ENCODE measurements at places on chromosomes 2 and 18. TPM values are rescaled to one million over a fixed set of nuclear protein-coding genes. Genes with fewer than 3 reads are reported as not detected.

CD207 gene
- not detected for total RNA-seq

PARD3B gene
- total RNA-seq = 34.1 TPM

TRAPPC12 gene
- total RNA-seq = 238 TPM

CIAO1 gene
- 220 TPM for total RNA-seq

PRKAG3 gene
- total RNA-seq = not detected

SH2D6 gene
- 11.4 TPM for total RNA-seq

DNA sequence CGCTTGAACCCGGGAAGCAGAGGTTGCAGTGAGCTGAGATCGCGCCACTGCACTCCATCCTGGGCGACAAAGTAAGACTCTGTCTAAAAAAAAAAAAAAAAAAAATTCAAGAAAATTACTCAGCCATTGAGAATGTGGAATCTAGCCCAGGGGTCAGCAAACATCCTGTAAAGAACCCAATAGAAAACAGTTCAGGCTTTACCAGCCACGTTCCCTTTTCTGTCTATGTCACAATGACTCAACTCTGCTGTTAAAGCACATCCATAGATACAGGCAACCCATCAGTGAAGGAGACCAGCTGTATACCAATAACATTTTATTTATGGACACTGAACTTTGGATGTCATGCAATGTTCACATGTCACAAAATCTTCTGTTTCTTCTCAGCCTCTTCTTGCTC, 435.6 kb upstream of the GYPC start:
- DNase-seq = no peak
- no peak overlapping the region for H3K4me3 ChIP-seq
- no peaks in the 10 kb centered on the region for H3K36me3 ChIP-seq
- no peaks in the 10 kb centered on the region for H3K27me3 ChIP-seq
- no peaks in the 10 kb centered on the region for H3K4me1 ChIP-seq

GRCh38 chr2:10826625-10827024, 14.0 kb upstream of the PDIA6 start:
- peaks cover 8% of the 10 kb centered on the region for H3K4me1 ChIP-seq
- H3K4me3 ChIP-seq = no peak overlapping the region
- no peaks in the 10 kb centered on the region for H3K36me3 ChIP-seq
- no peak for DNase-seq

DNA sequence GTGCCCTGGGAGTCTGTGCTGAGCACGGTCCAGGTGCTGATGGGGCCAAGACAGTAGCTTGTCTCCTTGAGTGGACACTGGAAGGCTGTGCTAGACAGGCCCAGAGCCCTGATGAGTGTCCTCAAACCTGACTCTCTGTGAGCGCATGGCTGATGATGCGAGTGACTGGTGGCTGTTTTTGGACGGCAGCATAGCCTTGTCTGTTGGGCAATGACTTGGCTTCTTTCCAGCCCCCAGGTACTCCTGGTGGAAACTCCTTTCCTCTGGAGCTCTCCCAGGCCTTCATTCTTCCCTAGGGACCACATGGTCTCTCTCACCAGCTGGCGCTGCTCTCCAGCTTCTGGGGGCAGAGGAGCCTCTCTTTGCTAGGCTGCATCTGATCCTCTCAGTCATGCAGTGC, 207.6 kb upstream of the SMIM21 start:
- no peaks in the 10 kb centered on the region for H3K36me3 ChIP-seq
- H3K4me3 ChIP-seq = no peak overlapping the region
- no peaks in the 10 kb centered on the region for H3K4me1 ChIP-seq
- H3K27me3 ChIP-seq = no peaks in the 10 kb centered on the region
- DNase-seq = no peak

GRCh38 chr2:138084206-138084605, 119.9 kb downstream of the HNMT start:
- peaks cover 11% of the 10 kb centered on the region for H3K4me1 ChIP-seq
- no peaks in the 10 kb centered on the region for H3K36me3 ChIP-seq
- no peaks in the 10 kb centered on the region for H3K27me3 ChIP-seq
- no peak for DNase-seq
- no peak overlapping the region for H3K27ac ChIP-seq
- no peak overlapping the region for H3K4me3 ChIP-seq

GRCh38 chr2:180158961-180159360, 151.9 kb upstream of the CWC22 start:
- no peak overlapping the region for H3K4me3 ChIP-seq
- H3K27me3 ChIP-seq = no peaks in the 10 kb centered on the region
- H3K4me1 ChIP-seq = no peaks in the 10 kb centered on the region
- no peak overlapping the region for H3K27ac ChIP-seq

DNA sequence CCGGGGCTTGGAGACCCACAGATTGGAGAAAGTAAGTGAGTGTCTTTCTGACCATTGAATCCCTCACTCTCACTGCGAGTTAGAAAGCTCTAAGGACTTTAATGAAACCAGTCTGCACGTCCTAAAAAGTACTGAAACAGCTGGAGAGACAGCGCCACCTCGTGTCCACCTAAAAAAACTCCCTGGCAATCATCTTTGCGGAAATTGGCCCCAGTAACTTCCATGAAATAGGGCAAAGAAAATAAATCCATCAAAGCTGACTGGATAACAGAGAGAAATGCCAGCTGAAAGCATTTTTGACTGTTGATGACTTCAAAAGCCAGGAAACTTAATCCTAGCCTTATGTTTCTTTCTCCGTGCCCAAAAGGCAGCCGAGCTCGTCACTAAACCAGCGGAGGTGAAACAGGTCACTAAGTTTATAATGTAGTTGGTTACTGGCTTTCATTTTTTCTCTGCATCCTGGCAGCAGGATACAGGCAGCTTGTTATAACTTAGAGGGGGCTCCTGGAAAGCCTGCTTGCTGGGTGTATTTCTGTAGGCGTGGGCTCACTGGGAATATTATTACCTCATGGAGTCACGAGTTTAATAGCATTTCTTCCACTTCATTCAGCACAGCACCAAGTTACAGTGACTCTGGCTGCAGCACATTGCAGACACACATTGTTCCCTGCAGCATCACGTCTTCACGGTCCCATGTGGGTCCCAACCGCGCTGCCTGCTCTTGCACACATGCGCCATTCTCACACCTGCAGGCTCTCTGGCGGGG, 266.5 kb downstream of the HRH4 start:
- peak; percentile 78 for DNase-seq
- H3K4me3 ChIP-seq = no peak overlapping the region

DNA sequence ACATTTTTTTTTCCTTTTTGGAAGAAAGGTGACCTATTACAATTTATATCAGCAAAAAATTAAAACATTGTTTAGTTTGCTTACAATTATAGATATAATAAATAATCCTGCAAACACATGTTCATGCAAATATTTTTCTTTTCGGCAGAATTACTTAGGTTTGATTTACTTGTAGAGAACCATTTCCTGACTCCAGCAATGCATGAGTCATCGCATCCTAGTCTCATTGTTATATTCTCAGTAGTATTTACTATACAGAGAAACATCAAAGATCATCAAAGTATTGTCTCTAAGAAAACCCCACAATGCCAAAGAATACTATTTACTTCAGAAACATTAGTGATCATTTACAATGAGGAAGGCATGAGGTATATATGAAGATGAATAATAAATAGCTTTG, 40.4 kb upstream of the MTIF2 start:
- no peaks in the 10 kb centered on the region for H3K36me3 ChIP-seq
- H3K27me3 ChIP-seq = no peaks in the 10 kb centered on the region
- no peak for DNase-seq
- H3K4me3 ChIP-seq = no peak overlapping the region
- H3K27ac ChIP-seq = no peak overlapping the region
- no peaks in the 10 kb centered on the region for H3K4me1 ChIP-seq

- H3K27ac ChIP-seq = no peak overlapping the region
- DNase-seq = no peak
- no peak overlapping the region for H3K4me3 ChIP-seq
- H3K27me3 ChIP-seq = peaks cover 32% of the 10 kb centered on the region
Observed at GRCh38 chr2:240914645-240915525, 8.7 kb downstream of the CROCC2 start.

GRCh38 chr2:64779117-64779690, 125.5 kb upstream of the SERTAD2 start:
- no peaks in the 10 kb centered on the region for H3K27me3 ChIP-seq
- no peaks in the 10 kb centered on the region for H3K36me3 ChIP-seq
- DNase-seq = no peak
- no peak overlapping the region for H3K27ac ChIP-seq
- no peaks in the 10 kb centered on the region for H3K4me1 ChIP-seq

- no peaks in the 10 kb centered on the region for H3K4me1 ChIP-seq
- no peak overlapping the region for H3K27ac ChIP-seq
- no peaks in the 10 kb centered on the region for H3K36me3 ChIP-seq
Observed at GRCh38 chr2:85502720-85503119, 36.2 kb upstream of the MAT2A start.

DNA sequence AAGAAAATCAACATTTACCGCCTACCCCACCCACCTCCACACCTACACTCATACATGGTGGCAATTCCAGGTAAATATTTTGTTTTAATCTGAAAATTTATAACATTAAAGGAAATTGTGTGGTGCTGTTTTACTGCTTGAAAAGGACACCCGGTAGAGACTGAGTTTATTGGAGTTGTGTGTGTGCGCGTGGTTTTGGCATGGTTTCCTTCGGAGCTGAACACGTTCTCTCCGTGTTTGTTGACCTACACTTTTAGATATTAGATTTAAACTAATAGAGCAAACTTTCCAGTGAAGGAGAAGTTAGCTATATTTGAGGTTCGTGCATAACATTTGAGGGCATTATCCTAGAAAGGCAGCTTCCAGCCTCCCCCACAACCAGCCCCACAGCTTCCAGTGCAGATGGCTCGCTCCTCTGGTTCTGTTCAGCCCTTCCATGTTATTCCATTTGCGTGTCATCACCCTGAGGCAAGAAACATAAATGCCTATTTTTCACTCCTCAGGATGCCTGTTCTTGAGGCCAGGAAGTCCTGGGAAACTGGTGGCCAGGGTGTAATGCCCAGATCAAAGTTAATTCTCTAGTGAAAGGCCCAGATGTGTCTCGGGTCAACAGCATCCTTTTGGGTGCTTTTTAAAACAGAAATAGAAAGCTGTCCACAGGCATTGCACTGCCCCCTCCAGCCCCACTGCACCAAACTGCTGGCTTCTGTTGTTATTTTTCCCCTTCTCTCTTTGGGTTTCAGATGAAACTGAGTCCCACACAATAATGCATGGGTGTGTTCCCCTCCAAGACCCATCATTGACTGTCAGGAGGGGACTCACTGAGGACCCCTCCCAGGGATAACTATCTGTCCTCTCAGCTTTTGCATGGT, 190.2 kb downstream of the SETBP1 start:
- DNase-seq = no peak
- no peak overlapping the region for H3K4me3 ChIP-seq
- no peaks in the 10 kb centered on the region for H3K36me3 ChIP-seq
- no peaks in the 10 kb centered on the region for H3K4me1 ChIP-seq
- no peak overlapping the region for H3K27ac ChIP-seq
- H3K27me3 ChIP-seq = no peaks in the 10 kb centered on the region

- DNase-seq = no peak
- no peak overlapping the region for H3K27ac ChIP-seq
- H3K27me3 ChIP-seq = no peaks in the 10 kb centered on the region
- H3K4me3 ChIP-seq = no peak overlapping the region
Observed at GRCh38 chr2:33848486-33848885, 249.4 kb upstream of the FAM98A start.

DNA sequence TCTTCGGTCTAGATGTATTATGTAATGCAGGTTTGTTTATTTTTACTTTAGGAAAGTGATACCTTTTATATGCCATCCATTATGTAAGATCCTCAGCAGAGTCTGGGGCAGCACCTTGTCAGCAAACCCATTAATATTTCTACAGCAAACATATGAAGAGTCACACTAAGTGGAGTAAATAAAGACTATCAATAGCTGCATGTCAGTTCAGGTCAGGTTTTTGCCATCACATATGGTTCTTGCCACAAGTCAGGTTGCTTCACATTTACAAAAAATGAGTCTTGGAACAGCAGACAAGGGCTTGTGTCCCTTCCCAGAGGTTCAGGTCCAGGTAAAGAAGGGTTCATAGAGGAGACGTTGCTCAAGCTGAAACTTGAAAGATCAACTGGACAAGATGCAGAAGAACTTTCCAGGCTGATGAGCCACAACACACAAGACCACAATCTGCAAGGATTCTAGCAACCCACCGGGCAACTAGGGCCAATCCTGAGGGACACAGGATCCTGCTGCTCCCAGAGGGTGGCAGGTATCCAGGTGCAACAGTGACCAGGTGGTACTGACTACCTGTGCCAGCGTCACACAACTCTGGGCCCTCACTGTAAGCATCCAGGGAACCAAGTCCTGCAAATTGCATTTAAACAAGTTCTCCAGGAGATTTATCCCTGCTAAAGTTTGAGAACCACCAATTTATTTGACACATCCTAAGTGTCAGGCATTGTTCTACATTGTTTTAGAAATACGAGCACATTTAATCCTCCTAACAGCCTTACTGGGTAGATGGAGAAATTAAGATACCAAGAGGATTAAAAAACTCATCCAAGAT, 215.8 kb downstream of the ALPK2 start:
- H3K27ac ChIP-seq = no peak overlapping the region
- no peak overlapping the region for H3K4me3 ChIP-seq
- peaks cover 12% of the 10 kb centered on the region for H3K4me1 ChIP-seq
- H3K27me3 ChIP-seq = no peaks in the 10 kb centered on the region

- no peak overlapping the region for H3K4me3 ChIP-seq
- H3K27me3 ChIP-seq = no peaks in the 10 kb centered on the region
- no peak for DNase-seq
- no peaks in the 10 kb centered on the region for H3K4me1 ChIP-seq
- no peaks in the 10 kb centered on the region for H3K36me3 ChIP-seq
- H3K27ac ChIP-seq = no peak overlapping the region
Observed at GRCh38 chr2:129806990-129807389, 172.5 kb upstream of the RAB6C start.

- peaks cover 13% of the 10 kb centered on the region for H3K4me1 ChIP-seq
- DNase-seq = no peak
- peak overlapping the region; percentile 52 for H3K4me3 ChIP-seq
- H3K36me3 ChIP-seq = no peaks in the 10 kb centered on the region
- peak overlapping the region; percentile 84 for H3K27ac ChIP-seq
- H3K27me3 ChIP-seq = peaks cover 55% of the 10 kb centered on the region
Observed at GRCh38 chr2:17540813-17541530, 476 bp downstream of the VSNL1 start.

- H3K27me3 ChIP-seq = no peaks in the 10 kb centered on the region
- no peaks in the 10 kb centered on the region for H3K4me1 ChIP-seq
- no peaks in the 10 kb centered on the region for H3K36me3 ChIP-seq
- H3K27ac ChIP-seq = no peak overlapping the region
- H3K4me3 ChIP-seq = no peak overlapping the region
Observed at GRCh38 chr2:174552880-174553279, 44.7 kb downstream of the WIPF1 start.

All from transverse colon (tissue), 4 donors.